ENCODE measurements at places on chromosomes 3 and 15.

- no peak for DNase-seq
These were observed 160.1 kb upstream of the SATB1 start for GRCh38 chr3:18585004-18585968.

DNA sequence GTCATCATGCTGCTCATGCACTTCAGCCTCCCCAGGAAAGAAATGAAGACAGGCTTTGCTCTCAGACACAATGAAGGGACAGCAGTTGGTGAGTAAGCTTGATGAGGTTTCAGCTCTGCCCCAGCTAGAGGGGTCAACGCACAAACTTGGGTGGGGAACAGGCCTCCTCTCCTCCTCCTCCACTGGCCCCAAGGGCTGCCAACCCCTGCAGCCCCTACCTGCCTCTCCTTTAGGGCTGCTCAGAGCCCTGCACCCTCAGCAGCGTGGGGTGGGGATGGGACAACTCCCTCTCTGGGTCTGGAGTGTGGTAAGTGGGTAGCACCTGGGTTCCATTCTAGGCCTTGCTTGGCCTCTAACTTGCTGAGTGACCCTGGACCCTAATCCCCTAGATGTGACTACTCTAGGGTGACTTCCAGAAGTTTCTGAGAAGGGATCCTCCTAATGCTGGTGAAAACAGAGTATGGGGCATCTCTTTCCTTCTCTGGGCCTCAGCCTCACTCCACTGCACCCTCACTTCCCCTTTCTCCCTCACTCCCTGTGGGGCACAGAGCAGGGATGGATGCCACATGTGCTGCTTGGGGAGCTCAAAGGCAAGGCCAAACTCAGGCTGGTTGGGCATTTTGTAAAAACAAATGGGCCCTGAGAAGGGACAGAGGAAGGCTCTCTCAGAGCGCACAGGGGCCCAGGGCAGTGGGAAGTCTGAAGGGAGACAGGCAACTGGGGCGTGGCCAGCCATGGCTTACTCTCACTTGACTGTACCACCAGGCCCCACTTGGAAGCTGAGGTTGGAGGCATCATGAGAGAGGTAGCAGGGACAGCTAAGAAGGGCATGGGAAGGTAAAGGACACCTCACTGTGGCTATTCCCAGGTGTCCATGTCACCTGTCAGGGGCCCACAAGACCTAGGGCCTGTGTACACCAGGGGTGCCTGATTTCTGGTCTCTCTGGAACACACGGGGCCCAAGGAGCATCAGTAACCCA lies 64.0 kb downstream of the SYNM start:
- no peak for DNase-seq

GRCh38 chr3:129605203-129605921 lies 1.1 kb downstream of the PLXND1 start:
- DNase-seq, result no peak

GRCh38 chr3:40718681-40719080 lies 193.9 kb downstream of the ZNF621 start:
- DNase-seq, result no peak

- DNase-seq, result no peak
These were observed 9.9 kb downstream of the CRABP1 start for GRCh38 chr15:78350058-78350457.

DNA sequence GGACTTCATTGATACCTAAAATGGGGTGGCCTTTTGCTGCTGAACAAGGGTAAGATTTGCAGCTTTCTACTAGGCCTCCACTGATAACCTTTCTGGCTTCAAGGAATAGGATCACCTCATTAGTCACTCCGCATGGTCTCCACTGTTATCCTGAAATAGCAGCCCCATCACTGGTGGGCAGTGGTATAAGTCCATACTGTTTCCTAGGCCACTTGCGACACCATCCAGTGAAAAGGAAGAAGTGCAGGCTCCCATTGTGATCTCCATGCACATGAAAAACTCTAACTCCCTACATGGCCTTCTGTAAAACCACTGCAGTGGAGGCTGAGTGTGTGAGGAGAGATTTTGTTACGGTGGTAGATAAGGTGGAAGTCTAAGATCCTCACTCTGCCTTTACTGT lies 1455.9 kb downstream of the SI start:
- DNase-seq, result no peak

DNA sequence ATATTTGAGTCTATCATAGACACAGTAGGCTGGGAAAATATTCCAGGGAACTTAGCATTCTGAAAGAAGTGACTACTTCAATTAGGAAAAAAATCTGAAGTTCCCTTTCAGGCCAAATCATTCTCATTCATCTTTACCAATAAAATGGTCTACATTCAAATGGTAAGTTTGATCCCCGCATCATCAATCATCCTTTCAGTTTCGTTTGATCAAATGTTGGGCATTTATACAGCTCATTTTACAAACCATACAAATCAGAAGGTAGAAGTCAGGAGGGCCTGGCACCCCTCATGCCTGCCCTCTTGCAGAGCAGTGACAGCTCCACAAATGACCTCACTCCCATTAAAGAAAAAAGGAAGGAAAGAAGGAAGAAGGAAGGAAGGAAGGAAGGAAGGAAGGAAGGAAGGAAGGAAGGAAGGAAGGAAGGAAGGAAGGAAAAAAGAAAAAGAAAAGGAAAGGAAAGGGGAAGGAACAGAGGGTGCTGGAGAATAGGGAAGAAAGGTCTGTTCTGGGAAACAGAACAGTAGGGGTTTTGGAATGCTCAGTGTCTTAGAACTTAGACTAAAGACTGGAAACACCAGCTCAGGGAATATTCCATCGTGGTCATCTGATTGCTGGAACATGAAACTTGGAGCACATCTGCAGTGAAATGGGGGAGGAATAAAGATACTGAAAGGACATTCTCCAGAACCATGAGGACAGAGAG lies 86.1 kb downstream of the XXYLT1 start:
- no peak for DNase-seq

GRCh38 chr15:32833379-32833821 lies 115.6 kb downstream of the GREM1 start:
- DNase-seq, result no peak

DNA sequence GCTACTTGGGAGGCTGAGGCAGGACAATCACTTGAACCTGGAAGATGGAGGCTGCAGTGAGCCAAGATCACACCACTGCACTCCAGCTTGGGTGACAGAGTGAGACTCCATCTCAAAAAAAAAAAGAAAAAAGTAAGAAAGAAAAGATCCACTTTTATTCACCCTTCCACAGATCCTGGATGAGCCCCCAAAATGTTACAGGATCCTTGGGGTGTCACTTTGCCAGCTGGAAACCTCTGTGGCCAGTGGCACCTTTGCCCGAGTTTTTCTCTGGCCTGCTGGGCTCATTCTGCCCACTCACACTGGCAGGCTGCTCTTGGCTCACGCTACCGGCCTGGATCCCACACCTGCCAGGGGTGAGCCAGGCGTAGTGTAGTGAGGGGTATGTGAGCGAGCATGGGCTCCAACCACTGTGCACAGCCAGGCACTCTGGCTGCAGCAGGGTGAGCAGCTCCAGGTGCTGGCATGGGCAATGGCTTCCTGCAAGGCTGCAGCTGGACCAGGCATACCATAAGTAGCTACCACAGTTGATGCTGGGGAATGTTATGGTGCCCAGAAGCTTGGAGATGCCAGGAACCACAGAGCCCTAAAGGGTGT lies 57.8 kb upstream of the C15orf39 start:
- no peak for DNase-seq
